ENCODE measurements at places on chromosomes 1 and 21.

DNA sequence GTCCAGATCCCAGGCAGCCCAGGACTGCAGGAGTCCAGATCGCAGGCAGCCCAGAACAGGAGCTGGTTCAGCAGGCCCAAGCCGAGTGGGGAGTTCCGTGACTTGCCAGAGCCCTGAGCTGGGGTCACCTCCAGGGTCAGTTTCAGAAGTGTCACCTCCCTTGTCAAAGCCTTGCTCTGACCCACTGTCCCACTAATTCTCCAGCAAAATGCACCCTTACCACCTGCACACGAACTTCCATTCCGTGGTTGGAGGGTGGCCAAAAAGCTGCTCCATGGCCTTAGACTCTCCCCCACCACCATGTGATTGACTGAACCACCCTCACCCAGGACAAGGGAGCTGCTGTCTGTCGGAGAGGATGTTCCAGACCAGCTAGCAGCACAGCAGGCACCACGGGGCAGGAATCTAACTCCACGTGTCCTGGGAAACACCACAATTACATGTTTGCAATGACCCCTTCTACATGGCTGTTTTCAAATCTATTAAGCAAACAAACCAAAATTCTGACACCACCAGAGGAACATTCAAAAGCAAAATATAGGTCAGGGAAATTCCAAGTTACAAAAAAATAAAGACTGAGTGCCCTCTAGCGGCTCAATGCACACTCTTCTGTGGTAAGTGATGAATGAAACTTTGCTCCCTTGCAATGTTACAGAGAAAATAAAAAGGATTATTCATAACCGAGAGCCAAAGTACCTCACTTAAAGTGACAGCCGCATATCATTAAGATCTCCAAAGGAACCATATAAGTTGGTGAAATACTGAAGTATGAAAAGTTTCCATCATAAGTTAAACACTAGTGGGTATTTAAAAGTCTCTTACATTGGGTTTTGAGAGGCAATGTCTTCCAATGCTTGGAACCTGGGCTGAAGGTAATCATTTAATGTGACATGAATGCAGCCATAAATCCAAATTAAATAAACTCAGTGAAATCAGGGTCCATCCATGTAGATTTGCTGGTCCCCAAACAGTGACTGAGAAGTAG lies 76.3 kb downstream of the NPHP4 start:
- DNase-seq: no peak

- DNase-seq: no peak
Measured at GRCh38 chr1:187276677-187277076, 447.9 kb downstream of the PLA2G4A start.

GRCh38 chr21:35195232-35195631 lies 146.1 kb upstream of the RUNX1 start:
- DNase-seq: no peak

- no peak for DNase-seq
Measured at GRCh38 chr1:31393463-31393862, 19.6 kb upstream of the SERINC2 start.

Data from NCI-H1092 (cell line).